Stimulated activated CD4-positive, alpha-beta T cell treated with anti-CD3 and anti-CD28 coated beads, Interleukin-4, amount 100 ng/mL, for 4 hours (primary cell): ENCODE measurements at places on chromosomes 2 and 18.

DNA sequence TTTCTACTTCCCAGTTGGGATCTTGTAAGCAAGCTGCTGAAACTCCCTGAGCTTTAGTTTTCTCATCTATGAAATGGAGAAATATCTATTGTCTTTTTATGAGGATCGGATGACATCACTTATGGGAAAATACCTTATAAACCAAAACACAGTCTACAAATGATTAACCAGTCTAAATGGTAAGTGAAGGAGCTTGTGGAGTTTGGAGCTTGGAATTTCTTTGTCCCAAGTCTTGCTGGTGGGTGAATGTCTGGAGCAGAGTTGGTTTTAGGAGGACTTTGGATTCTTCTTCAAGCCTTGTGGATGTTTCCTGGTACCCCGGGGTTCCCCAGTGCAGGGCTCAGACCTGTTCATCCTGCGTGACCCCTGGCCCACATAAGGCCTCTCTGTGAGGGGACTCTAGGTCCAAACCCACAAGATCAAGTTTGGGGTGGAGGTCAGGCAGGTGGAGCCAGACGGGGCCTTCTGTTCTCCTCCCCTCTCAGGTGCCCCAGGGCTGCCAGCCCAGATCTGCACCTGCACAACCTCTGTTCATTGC, 43.2 kb downstream of the FOSL2 start:
- DNase-seq: no peak

DNA sequence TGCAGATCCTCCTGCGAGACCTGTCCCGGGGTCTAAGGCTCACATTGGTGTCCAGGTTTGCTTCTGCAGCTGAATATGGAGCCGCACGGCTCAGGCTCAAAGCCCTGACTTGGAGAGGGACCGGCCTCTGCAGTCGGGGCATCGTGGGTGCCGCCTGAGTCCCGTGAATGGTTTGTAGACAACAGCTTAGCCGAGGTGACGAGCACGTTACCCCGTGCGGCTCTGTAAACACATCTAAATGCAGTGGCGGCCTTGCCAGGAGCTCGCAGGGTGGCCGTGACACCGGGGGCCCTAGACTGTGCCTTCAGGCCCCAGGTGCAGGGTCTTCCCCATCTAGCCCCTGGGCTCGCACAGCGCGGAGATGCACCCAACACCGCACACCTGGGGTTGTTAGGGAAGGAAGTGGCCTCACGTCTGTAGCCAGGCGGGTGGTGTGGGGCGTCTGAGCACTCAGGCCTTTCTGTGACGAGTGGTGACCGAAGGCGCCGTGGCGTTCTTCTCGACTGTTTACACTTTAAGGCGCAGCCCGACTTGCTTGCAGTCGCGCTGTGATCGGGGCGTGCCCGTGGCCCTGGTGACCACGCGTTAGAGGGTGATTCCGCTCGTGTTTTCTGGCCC, 91.6 kb downstream of the NFATC1 start:
- no peak for DNase-seq

DNA sequence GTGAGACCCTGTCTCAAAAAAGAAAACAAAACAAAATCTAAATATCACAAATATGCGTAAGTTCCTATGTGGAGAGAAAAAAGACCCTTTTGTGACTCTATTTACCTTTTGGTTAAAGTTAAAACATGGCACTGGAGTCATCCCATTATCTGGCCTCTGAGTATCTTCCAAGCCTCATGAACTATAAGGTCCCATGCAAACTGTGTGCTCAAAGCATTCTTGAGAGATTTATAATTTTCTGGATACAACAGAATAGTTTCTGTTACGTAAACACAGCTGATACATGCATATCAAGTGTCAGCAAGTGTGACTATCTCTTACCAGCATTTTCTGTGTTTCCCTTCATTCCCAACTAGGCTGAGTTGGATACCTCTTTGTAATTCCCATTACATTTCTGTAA, 8.8 kb upstream of the NOSTRIN start:
- DNase-seq: no peak

GRCh38 chr2:108288534-108289106, at the start of gene SULT1C2:
Gene SULT1C2 (plus strand): TSS chr2:108288895. CDS start chr2:108293668, 4,773 bp downstream.
- DNase-seq: no peak

- no peak for DNase-seq
These were observed 45.3 kb downstream of the BIN1 start for GRCh38 chr2:127061375-127062273.

DNA sequence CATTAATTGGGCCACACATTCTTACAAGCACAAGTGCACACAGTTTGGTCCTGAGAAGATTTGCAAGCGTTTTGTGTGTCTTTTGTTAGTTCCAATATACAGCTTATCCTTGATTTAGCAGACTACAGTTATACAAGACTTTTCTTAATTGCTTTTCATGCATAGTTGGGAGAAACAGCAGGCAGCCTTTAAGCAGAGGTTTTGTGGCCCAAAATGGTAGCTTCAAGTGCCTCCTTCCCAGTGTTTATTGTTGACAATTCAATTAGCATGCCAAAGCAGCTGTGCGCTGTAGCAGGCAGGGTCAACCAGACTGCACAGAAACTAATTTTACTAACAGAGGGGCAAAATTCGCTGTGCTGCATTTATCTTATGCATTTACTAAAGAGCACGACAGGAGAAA, 47.5 kb downstream of the FRZB start:
- DNase-seq: no peak

DNA sequence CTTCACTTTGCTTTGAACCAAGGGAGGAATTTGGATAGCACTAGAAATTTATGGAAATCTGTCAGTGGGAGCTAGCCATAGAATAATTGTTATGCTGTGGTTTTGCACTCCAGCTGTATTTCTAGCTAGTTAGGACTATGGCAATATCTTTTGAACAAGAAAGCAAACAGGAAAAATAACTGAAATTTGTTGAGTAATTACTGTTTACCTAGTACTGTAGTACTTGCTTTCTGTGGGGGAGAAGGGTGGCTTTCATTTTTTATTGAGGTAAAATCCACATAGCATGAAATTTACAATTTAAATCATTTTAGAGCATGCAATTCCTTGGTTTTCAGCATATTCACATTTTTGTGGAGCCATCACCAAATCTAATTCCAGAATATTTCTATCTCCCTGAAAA, 28.4 kb downstream of the MBD5 start:
- no peak for DNase-seq

DNA sequence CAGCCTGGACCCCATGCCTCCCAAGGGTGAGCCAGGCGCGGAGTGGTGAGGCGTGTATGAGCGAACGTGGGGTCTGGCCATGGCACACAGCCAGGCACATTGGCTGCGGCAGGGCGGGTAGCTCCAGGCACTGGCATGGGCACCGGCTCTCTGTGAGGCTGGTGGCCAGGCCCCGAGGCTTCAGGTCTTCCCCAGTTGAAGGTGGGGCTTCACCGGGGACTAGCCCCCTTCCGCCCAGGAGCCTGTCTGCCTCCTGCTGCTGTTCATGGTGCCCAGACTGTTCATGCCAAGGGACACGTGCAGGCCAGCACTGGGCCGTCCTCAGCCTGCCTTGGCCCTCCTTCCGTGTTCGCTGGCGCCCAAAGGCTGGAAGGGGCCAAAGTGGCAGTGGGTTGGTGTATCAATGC, 26.8 kb downstream of the DDX1 start:
- DNase-seq: no peak

DNA sequence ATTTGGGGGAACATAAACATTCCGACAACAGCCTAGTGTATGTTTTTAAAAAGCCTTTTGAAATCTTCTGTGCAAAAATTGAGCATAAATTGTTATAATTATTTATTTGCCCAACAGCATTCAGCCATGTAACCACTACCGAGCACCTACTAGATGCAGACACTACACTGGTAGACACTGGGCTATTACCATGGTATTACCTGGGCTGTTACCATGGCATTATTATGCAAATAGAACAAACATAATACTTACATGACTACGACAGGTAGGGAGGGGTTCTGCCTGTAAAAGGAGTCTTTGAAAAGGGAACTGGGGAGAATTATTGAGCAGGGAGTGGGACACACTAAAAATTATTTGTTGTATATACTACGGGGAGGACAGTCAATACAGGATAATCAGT, 116.4 kb downstream of the MREG start:
- DNase-seq: no peak

- DNase-seq: no peak
These were observed 46.8 kb downstream of the GFPT1 start for GRCh38 chr2:69340101-69340775.

- no peak for DNase-seq
These were observed 495.1 kb upstream of the TCF4 start for GRCh38 chr18:56083097-56083521.

DNA sequence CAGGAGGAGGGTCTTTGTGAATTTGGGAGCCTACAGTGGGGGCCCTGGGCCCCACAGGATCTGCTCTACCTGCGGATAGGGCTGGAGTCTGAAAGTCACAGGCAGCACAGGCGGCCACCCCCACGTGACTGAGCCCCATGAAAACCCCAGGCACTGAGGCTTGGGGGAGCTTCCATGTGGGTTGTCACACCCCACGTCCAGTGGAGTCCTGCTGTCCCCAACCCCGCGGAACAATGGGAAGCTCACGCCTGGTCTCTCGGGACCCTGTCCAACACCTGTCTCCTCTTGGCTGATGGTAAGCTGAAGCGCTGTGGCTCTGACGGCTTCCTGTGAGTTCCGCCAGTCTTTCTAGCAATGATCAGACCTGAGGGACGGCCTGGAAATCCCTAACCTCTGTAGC, 85.8 kb downstream of the PTGR3 start:
- no peak for DNase-seq

- DNase-seq: no peak
These were observed 461.0 kb downstream of the DLGAP1 start for GRCh38 chr18:3993941-3994687.

- DNase-seq: no peak
These were observed 146.5 kb downstream of the TRIM43 start for GRCh38 chr2:95738301-95738700.

GRCh38 chr2:28342081-28342967, 50.3 kb upstream of the FOSL2 start:
- no peak for DNase-seq

- no peak for DNase-seq
These were observed 9.5 kb downstream of the INPP1 start for GRCh38 chr2:190352668-190353536.

DNA sequence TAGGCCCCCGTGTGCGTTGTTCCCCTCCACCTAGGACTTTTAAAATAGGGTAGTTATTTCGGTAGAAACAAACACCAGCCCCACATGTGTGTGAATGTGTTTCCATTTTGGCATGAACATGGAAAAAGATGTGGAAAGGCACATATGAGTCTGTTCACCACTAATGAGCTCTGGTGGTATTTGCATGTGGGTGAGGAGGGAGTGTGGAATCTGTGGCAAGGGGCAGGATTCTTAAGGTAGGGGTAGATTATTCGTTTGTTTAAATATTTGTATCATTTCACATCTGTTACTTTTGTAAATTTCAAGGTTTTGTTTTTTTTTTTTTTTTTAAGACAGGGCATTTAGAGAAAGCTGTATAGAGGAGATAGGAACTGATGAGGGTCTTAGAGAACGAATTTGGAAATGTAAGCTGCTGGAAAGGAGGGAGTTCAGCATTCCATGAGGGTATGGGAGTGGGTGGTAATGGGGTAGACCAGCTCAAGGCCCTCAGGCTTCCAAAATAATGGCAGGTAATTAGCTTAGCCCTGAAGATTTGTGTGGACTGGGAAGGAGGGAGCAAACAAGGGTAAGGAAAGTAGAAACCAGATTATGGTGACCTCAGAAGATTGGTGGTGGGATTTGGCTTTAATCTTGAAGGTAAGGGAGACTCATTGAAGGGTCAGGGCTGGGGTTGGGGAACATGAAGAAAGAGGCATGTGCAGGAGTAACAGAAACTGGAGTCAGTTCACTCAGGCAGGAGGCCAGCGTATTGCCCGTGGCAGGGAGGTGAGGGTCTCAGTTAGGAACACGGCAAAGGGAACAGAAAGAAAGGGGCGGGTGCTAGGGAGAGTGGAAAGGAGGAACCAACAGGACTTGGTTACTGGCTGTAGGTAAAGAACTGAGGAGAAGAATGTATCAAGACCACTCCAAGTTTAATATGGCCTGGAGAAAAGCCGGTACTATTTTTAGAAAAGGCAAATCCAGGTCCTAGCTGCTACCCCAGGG, 123.6 kb downstream of the PLB1 start:
- no peak for DNase-seq

DNA sequence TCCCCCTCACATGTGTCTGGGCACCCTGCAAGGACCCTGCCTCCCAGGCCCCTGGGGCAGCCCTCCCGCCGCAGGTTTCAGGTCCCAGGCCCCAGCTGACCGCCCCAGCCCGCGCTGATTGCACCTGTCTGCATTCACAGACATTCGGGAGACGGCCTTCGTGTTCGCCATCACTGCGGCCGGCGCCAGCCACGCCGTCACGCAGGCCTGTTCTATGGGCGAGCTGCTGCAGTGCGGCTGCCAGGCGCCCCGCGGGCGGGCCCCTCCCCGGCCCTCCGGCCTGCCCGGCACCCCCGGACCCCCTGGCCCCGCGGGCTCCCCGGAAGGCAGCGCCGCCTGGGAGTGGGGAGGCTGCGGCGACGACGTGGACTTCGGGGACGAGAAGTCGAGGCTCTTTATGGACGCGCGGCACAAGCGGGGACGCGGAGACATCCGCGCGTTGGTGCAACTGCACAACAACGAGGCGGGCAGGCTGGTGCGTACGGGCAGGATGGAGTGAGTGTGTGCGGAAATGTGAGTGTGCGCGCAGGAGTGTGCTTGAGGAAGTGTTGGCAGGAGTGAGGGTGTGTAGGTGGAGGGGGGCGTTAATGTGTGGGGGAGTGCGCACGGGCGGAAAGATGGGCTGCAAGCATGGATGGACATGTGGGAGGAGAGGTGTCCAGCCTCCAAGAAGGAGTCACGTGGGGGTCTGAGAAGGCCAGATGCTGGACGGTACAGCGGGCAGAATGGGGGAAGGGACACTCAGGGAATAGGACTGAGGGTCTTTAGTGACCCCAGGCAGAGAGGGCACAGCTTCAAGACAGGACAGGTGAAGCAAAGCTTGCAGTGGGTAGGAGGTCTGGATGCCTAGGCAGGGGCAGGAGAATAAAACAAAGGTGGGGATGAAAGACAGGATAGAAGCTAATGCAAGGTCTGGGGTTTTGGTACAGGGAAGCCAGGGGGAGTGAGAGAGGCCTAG, 9.0 kb upstream of the WNT10A start:
- DNase-seq: peak; percentile 47
